ENCODE measurements at places on chromosomes 11 and 22.

DNA sequence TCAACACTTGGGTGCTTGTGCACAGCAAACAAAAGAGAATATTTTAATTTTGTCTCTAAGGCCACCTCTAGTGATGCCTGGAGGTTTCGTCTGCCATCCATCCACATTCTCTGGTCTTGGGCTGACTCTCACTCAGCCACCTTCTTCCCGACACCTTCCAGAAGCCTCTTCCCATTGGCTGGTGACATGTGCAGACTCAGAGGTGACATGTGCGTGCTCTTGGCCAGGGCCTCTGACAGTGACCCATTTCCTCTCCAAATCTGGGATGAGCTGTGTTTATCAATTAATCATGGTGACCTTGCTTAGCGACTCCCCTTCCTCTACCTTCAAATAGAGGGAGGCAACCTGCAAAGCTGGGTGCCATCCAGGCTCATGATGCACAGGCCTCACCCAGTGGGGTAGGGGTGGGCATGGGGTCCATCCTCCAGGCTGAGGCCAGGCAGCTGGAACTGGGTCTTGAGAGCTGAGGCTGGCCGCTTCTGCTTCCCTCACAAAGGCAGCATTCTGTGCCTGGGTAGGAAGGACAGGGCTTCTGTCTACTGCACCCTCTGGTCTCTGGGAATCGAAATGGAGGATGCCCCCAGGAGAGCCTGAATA, 91.8 kb downstream of the DHCR7 start:
- DNase-seq: no peak

GRCh38 chr22:19466848-19467752, 11.9 kb downstream of the UFD1 start:
- no peak for DNase-seq

- DNase-seq: no peak
Observed at GRCh38 chr22:45783021-45783420, 111.4 kb downstream of the ATXN10 start.

DNA sequence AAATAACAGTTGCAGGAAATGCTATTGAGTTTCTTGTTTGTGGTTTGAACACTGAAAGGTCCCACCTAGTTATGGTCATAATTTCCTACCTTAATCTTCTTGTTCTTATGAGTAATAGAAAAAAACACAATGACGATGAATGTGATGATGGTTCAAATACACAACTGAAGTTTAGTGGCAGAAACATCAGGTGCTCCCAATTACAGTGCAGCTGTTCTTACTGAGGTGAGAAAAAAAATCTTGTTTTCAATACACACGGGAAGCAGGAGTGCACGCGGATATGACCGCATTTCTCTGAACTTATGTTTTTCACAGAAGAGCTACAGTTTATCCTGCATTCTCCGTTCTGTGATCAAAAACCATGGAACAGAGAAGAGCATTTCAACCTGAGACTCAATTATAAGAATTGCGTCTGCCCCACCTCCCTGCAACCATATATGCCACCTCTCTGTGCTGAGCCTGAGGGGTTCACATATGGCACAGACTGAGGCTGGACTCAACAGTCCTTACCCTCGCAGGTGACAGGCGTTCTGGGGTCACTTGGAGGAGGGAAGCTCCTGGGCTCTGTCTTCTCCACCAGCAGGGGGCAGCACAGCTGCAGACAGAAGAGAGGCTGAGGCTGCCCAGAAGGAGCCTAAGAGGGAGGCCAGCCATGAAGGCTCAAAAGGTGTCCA, 99.7 kb upstream of the IGLL5 start:
- DNase-seq: peak; percentile 85

DNA sequence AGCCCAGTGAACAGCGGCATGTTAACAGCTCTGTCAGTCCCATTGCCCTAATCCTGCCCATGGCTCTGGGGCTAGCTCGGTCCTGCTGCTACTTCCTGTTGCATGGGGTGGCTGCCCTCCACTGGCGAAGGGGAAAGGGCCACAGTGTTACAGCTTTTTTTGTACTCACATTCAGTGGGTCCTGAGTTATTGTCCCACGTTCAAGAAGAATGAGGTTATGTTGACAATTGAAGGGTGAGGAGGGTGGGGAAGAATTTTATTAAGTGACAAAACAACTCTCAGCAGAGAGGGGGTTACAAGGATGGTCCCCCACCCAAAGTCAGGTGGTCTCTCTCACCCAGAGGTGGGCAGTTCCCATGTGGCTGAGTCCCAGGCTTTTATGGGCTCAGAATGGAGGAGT, 17.7 kb upstream of the MS4A7 start:
- no peak for DNase-seq

- no peak for DNase-seq
Observed at GRCh38 chr11:121513807-121514206, 61.0 kb upstream of the SORL1-AS1 start.

GRCh38 chr11:82701847-82702520, 31.7 kb downstream of the FAM181B start:
- peak; percentile 65 for DNase-seq

GRCh38 chr11:31243706-31244105, 125.8 kb downstream of the DCDC1 start:
- no peak for DNase-seq
